Activated naive CD4-positive, alpha-beta T cell treated with anti-CD3 and anti-CD28 coated beads for 36 hours (primary cell): ENCODE measurements at places on chromosomes 7 and 10. TPM values are rescaled to one million over a fixed set of nuclear protein-coding genes. Genes with fewer than 3 reads are reported as not detected.

Gene ZSWIM8
- 25.8 TPM for total RNA-seq

- no peak overlapping the region for H3K4me3 ChIP-seq
- peaks cover 35% of the 10 kb centered on the region for H3K27me3 ChIP-seq
- no peaks in the 10 kb centered on the region for H3K36me3 ChIP-seq
- no peak overlapping the region for H3K27ac ChIP-seq
- no peak for DNase-seq
Observed at GRCh38 chr7:19146699-19147098, 1.5 kb upstream of the FERD3L start.

DNA sequence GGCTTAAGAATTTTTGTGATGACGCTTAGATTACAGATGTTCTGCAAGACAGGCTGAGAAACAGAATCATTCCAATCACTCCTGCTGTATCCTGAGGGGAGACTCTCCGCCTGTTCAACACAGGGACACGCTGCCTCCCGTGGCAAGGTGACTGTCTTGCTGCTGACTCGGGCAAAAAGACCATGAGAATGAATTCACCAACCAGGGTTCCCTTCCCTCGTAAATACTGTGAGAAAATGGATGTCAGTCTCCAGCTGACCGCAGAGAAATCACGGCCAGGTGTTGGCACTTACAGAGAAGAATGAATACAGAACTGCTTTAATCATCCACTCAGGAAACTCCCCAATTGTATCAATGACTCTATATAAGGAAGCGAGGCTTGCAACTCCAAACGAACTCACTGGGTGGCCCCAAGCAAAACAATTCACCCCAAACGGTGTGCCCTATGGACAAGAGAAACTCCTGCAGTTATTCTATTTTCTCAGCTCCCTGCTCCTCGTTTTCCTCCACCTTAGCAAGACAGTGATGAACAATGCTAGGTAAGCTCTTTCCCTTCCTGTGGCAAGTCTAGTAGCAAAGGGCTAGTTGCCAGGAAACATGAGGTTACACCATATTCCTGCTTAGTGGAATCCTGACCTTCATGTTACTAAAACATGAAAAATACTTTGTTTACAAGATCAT is 22.8 kb downstream of the GNA12 start:
- no peaks in the 10 kb centered on the region for H3K36me3 ChIP-seq
- peaks cover 36% of the 10 kb centered on the region for H3K4me1 ChIP-seq
- no peak overlapping the region for H3K4me3 ChIP-seq
- no peaks in the 10 kb centered on the region for H3K27me3 ChIP-seq

DNA sequence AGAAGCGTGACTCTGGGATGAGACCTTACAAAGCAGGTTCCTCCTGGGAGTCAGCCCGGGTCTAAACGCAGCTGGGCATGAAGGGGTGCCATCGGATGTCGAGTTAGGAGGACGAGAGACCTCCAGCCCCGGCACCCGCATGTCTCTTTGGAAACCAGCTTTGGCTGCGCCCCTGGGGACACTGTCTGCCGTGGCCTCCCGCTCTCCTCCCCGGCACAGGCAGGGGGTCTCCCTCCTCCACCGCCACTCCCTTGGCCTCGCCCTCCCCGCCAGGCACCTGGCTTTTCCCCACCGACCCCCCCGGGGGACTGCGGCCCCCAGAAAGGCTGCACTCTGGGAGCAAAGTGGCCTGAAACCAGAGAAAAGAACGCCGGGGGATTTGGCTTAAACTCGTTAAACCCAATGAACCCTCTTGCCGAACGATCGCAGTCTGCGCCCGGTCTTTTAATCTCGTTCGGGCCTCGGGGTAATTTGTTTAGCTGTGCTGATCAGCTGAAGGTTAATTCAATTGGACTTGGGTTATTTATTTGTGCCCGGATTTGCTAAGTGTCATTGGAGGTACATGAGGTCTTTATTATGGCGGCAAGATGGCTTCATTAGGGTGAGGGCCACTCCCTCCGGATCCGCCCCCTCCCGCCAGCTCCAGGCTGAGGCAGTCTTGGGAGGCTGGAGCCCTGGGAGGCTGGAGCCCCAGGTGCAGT is 16.4 kb upstream of the PSMG3 start:
- no peak overlapping the region for H3K27ac ChIP-seq
- H3K4me3 ChIP-seq: no peak overlapping the region
- H3K36me3 ChIP-seq: no peaks in the 10 kb centered on the region

- H3K27me3 ChIP-seq: peaks cover 3% of the 10 kb centered on the region
- no peak overlapping the region for H3K27ac ChIP-seq
- no peaks in the 10 kb centered on the region for H3K4me1 ChIP-seq
- H3K4me3 ChIP-seq: no peak overlapping the region
Observed at GRCh38 chr10:90141791-90142190, 440.4 kb downstream of the KIF20B start.
